Stimulated activated CD4-positive, alpha-beta T cell treated with anti-CD3 and anti-CD28 coated beads, Interleukin-15, amount 100 ng/mL, for 24 hours (primary cell): ENCODE measurements at places on chromosomes 6 and 20.

DNA sequence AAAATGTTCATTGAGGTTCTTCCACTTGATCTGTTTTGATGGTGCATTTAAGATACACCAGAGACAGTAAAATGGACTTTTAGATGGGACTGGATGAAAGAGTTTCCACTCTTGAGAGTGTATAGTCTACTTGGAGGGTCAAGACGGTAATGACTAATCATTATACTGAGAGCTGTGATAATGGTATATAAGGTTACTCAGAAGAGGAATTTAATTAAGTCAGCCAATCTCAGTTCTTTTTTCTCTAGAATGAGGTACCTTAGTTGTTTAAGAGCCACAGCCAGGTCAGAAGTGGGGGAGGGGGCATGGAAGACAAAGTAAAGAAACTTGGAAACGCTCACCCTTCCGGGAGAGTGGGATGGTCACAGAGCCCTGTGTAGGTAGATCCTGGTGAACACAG is 123.9 kb downstream of the MAP3K4 start:
- no peak for DNase-seq

DNA sequence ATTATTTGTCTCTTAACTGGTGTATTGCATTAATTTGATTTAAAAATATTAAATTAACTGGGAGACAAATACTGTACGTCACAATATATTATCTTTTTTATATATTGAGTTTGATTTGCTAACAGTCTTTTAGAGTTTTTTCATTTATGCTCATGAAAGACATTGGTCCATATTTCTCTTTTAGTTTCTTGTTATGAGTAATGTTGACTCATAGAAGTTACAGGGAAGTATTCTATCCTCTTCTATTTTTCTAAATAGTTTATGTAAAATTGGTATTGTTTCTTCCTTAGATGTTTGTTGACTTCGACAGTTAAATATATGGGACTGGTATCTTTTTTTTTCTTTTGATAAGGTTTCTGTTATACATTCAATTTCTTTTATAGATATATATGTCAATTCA is 1115.6 kb upstream of the CITED2 start:
- no peak for DNase-seq

DNA sequence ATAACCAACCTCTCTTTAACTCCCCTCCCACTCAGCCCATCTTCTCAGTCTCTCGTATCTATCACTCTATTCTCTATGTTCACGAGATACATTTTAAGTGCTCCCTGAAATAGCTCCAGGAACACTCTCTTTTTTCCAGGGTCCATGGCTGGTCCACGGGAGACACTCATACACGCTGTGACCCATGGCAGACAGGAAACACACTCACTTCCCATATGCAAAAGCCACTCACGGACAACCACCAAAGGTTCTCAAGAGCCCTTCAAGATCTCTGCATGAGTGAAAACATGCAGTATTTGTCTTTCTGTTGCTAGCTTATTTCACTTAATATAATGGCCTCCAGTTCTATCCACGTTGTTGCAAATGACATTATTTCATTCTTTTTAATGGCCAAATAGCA is 71.4 kb upstream of the PCSK2 start:
- DNase-seq = no peak

DNA sequence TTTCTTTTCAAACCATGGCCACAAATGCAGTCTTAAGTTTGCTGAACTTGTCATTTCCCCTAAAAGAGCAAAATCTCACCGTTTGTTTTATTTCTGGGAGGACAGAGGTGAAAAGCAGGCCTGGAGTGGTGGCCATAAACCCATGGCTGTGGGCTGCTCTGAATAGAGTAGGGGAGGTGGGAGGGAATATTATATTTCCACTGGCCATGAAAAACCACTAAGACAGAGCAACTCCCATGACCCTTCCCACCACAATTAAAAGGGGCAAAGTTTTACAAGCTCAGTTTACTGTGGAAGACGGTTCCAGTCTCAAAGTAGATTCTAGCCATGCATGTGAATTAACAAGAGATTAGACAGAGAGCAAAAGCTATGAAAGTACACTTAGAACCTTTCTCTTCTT is 59.0 kb downstream of the IYD start:
- DNase-seq = no peak

DNA sequence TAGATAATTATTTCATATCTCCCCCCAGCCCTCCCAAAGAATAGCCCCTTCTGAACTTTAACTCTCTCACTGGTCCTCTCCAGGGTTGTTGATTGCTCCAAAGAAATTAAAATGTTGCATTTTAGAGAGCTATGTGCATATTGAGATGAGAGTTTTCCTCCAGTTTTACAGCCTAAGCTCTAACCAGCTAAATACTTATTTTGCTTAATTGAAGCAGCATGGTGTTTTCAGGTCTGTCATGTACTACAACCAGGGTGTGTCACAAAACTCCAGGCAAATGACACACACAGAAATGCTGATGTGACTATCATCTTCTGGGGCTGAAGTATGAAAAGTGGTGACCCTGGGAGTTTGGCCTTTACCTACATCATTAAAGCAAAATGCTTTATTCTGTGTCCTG is 196.8 kb upstream of the STXBP5 start:
- DNase-seq = no peak

- no peak for DNase-seq
Measured at GRCh38 chr6:136252441-136252840, 2.3 kb upstream of the MTFR2 start.

DNA sequence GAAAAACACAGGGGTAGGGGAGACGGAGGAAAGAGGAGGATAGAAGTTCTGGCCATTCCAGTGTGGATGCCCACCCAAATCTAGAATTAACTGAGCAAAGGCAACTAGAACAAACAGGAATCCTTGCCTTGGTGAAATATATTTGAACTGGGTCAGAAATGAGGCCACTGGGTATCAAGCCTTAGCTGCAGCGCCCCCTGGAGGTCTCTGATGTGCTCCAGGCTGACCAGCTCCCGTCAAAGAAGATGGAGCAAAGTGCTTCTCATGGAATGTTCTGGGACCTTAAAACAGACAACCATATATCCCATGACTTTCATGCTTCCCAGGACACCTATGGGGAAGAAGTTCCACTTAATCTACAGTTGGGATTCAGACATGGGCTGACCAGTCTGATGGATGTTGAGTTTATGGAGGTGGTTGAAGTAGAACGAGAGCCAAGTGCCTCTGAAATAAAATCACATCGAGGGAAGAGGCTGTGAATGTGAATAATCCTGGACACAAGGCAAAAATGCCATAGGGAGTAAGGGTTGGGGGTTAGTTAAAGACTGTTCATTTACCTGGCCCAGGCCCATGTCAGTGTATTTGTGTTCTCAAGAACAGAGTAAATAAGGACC is 50.4 kb downstream of the HLA-DPB1 start:
- DNase-seq = peak; percentile 79

DNA sequence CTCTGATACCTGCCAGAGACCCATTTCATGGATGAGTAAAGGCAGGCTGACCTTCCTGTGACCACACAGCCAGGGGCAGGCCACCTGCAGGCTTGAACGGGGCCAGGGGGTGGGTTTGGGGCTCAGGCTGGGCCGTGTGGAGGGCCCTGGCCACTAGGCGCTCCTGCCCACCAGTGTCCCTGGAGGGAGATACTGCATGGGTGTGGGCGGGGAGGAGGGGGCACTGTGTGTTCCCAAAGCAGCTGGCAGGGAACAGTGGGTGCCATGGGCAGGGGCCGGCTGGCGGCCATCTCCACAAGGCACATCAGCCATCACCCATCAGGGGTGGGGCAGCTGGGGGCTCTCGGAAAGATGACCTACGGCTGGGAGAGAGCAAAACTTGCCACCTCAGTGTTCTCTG is 15.4 kb downstream of the SRC start:
- no peak for DNase-seq

- no peak for DNase-seq
Measured at GRCh38 chr6:54614499-54615195, 231.9 kb upstream of the FAM83B start.

- no peak for DNase-seq
Measured at GRCh38 chr20:58973179-58973578, 7.9 kb upstream of the NELFCD start.

DNA sequence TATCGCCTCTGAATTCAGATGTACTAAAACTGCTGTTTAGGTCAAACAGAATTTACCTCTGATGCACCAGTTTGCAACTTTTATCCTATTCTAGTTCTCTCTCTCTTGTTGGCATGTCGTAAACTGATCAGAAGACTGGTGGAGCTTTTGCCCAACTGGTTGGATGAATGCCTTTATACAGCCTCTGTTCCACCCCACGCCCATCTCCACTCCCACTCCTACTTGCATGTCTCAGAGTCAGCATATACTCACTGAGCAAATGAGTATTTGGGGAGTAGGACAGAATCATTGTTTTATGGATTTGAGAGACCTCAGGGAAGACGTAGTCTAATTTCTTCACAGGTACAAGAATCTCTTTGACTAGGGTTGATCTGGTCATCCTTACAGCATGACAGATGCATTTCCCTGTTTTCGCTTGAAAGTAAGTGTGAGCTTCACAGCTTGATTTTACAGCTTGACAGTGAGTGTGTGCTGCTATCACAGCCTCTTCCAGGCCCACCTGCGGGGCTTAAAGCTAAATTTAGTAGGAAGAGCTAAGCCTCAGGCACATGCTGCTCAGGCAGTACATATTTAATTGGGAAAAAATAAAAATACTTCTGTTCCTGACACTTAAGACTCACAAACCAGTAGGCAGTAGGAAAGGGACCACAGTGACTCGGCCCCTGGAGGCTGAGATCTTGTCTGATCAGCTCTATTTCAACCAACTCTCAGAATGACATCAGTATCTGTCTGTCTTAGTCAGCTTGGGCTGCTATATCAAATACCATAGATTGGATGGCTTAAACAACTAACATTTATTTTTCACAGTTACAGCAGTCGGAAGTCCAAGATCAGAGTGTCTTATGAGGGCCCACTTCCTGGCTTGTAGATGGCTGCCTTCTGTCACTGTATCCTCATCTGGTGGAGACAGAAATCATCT is 30.4 kb downstream of the TRMT6 start:
- peak; percentile 36 for DNase-seq

DNA sequence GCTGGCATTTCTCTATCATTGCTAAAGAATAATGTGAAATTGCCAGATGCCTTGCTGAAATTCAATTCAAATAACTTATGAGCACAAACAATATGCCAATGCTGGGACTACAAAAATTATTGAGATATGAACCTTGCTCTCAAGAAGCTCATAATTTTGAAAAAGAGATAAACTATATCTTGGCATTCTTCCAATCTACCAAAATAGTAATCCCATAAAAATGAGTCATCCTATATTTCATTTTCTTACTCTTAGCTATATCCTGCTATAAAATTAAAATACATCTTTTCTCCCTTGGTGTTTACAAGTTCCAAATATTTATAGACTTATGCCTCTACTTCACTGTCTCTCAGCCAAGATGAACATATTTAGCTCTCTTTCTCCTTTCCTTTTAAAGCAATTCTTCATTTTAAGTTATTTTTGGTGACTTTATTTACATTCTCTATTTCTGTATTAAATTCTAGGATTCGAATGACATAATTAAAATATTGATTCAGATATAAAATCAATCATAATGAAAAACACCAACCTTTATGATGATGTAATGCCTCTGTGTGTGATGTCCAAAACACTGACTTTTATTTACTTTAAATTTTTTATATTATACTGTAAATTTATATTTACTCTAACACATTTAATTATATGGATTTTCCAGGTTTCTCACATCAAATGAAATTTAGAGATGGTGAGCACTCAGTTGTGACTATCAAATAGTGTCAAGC is 152.6 kb downstream of the CDK19 start:
- DNase-seq = no peak

- no peak for DNase-seq
Measured at GRCh38 chr6:33567836-33568235, 12.2 kb downstream of the BAK1 start.

DNA sequence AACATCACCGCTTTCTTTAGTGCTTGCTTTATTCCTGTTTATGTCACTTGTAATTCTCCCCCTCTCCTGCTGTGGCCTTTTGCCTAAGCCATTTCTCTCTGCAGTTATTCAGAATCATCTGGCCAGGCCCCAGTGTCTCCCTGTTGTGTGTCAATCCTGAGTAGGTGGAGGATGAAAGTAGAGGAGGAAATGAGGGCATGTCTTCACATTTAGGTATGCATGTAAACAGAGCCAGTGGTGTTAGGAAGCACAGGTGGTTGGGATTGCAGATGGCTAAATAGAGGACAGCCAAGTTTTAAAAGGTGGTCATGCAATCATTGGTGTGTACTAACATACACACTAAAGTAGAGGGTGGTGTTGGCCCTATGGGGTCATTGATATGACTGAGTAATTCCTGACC is 5.2 kb downstream of the PRSS35 start:
- DNase-seq = no peak

- DNase-seq = peak; percentile 68
Measured at GRCh38 chr6:134240665-134241431, 77.1 kb downstream of the SGK1 start.

DNA sequence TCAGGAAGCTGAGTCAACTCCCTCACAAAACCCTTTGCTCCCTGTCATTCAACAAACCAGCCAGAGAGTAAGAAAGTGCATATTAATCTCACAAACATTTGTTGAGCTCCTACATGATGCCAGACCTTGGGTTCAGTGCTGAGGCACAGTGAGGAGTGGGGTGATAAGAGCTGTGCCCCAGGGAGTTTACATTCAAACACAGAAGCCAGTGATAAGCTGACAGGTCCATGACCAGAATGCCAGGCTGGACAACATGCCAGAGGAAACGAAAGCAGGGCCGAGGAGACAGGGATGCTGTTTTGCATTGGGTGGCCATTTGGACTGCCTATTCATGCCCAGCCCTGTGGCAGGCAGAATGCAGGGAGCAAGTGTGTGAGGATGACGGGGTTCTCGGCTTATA is 76.7 kb downstream of the LRFN2 start:
- DNase-seq = no peak

GRCh38 chr6:142707255-142707654 is 237.7 kb downstream of the HIVEP2 start:
- DNase-seq = no peak

- no peak for DNase-seq
Measured at GRCh38 chr6:154356690-154357089, at the start of gene IPCEF1. Gene IPCEF1 (minus strand): TSS chr6:154356803. CDS start chr6:154265947, 90,856 bp downstream.

- DNase-seq = peak; percentile 72
Measured at GRCh38 chr6:38638941-38639497, 710 bp downstream of the BTBD9 start.

DNA sequence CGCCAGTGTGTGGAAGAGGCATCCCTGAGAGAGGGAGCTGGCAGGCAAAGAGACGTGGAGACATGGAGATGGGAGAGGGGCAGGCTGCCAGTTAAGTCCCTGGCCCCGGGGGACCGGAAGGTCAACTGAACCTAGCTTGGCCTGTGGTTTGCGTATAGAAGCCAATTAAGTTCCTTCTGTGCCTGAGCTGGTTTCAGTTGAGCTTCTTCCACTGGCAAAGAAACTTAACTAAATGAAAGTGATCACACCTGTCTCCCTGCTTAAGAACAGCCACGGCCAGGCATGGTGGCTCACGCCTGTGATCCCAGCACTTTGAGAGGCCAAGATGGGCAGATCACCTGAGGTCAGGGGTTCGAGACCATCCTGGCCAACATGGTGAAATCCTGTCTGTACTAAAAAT is 26.7 kb upstream of the NNAT start:
- no peak for DNase-seq
